Pancreas (tissue), 10 donors: ENCODE measurements at places on chromosomes 5 and 9.

GRCh38 chr5:135339623-135340022, 59.4 kb downstream of the MACROH2A1 start:
- peaks cover 20% of the 10 kb centered on the region for H3K36me3 ChIP-seq
- no peaks in the 10 kb centered on the region for H3K27me3 ChIP-seq
- no peak overlapping the region for H3K4me3 ChIP-seq
- no peak overlapping the region for H3K27ac ChIP-seq

- H3K27ac ChIP-seq = no peak overlapping the region
- DNase-seq = no peak
- H3K4me3 ChIP-seq = no peak overlapping the region
- no peaks in the 10 kb centered on the region for H3K4me1 ChIP-seq
These were observed 76.5 kb upstream of the GOLM1 start for GRCh38 chr9:86175743-86176456.

DNA sequence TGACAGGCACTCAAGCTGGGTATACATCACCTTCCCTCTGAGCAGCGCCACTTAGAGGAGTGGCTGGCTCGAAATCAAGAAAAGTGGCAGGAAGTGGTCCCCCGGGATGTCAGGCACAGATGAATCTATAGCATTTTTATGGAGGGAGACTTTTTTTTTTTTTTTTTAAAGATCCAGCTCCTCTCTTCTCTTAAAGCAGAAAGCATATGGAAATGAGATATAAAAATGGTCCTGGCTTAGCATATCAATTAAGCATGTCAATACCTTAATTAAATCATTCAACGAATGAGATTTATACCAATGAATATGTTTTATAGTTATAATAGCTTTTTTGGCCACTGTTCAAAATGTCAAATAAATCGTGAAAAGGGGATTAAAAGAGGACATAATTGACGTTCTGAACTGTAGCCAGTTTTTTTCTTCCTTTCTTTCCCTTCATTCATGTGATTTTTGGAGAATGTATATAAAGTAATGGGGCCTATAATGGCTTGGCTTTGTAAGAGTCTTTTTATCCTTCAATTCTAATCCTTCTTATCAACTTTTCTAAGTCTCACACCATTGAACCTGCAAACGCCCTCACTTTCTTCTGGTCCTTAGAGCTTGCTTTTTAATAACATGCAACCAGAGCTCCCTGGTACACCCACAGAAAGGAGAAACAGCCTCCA, 319.2 kb upstream of the PANK3 start:
- H3K4me1 ChIP-seq = no peaks in the 10 kb centered on the region
- no peak overlapping the region for H3K27ac ChIP-seq
- H3K36me3 ChIP-seq = no peaks in the 10 kb centered on the region
- no peaks in the 10 kb centered on the region for H3K27me3 ChIP-seq
- DNase-seq = no peak

GRCh38 chr9:76573905-76574760, 115.2 kb downstream of the GCNT1 start:
- no peak overlapping the region for H3K27ac ChIP-seq
- H3K36me3 ChIP-seq = no peaks in the 10 kb centered on the region
- no peaks in the 10 kb centered on the region for H3K27me3 ChIP-seq
- H3K4me1 ChIP-seq = no peaks in the 10 kb centered on the region

DNA sequence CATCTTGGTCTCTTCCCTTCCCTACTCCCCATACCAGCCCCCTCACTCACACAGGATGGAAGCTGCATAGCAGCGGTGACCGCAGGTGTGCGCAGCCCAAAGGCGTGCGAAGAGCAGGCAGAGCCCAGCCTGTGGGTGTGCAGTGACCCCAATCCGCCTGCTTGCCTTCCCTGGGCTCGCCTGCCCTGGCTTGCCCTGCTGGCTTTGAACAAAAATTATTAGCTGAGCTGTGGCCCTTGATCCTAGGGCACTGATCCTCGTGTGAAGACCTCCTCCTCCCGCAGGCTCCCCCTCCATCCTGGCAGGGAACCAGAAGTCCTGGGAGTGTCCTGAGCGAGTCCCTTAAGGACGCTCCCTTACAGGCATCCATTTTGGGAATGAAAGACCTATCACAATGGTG, 31.9 kb downstream of the MORN5 start:
- no peak for DNase-seq
- no peaks in the 10 kb centered on the region for H3K4me1 ChIP-seq
- no peaks in the 10 kb centered on the region for H3K27me3 ChIP-seq
- no peak overlapping the region for H3K27ac ChIP-seq

GRCh38 chr5:89377767-89378455, 494.9 kb upstream of the MEF2C start:
- H3K27ac ChIP-seq = no peak overlapping the region
- no peaks in the 10 kb centered on the region for H3K36me3 ChIP-seq
- H3K4me3 ChIP-seq = no peak overlapping the region

DNA sequence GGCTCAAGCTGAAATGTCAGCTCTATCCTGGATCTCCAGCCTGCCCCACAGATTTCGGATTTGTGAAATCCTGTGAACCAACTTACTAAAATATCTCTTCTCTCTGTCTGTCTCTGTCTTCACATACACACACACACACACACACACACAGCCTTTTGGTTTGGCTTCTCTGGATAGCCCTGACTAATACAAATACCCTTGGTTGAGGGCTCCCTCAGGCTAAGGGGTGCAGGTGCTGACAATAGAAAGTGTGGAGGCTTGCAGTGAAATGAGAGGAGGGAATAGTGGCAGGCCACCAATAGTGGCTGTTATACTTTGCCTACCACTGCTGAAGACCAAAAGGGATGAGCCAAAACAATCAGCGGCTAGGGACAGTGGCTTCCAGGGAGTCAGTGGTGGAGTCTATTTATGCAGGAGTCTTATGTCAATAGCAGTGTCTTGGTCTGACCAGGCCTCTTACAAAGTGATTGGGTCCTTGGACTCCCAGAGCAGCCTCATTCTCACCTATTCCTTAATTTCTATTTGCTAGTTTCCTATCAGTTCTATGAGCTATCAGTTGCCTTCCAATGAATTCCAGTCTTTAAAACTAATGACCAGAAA, 93.2 kb upstream of the GAS1 start:
- H3K27me3 ChIP-seq = no peaks in the 10 kb centered on the region
- no peaks in the 10 kb centered on the region for H3K36me3 ChIP-seq
- no peak overlapping the region for H3K4me3 ChIP-seq

- no peaks in the 10 kb centered on the region for H3K4me1 ChIP-seq
- peak overlapping the region; percentile 97 for H3K27ac ChIP-seq
- H3K36me3 ChIP-seq = no peaks in the 10 kb centered on the region
- peak; percentile 39 for DNase-seq
- H3K4me3 ChIP-seq = peak overlapping the region; percentile 79
- H3K27me3 ChIP-seq = no peaks in the 10 kb centered on the region
These were observed 20.5 kb upstream of the FER start for GRCh38 chr5:108727236-108727650.

DNA sequence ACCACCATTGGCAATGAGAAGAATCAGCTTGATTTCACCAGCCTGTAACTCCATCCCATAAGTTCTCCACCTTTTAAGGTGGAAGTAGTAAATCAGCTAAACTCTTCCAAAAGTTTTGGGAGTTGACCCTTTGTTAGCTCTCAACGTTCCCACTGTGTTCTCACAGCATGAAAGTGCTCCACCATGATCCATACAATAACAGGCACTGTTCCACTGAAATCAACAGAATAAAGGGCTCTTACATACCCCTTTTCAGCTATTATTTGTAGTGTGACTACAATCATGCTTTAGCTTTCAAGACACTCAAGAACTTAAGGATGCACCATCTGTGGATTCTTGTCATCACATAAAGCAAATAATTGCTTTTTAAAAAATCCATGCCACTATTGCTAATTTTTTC, 81.6 kb downstream of the PPP2R2B start:
- H3K4me3 ChIP-seq = no peak overlapping the region
- H3K27me3 ChIP-seq = no peaks in the 10 kb centered on the region
- H3K36me3 ChIP-seq = no peaks in the 10 kb centered on the region
- no peak overlapping the region for H3K27ac ChIP-seq
- no peaks in the 10 kb centered on the region for H3K4me1 ChIP-seq

DNA sequence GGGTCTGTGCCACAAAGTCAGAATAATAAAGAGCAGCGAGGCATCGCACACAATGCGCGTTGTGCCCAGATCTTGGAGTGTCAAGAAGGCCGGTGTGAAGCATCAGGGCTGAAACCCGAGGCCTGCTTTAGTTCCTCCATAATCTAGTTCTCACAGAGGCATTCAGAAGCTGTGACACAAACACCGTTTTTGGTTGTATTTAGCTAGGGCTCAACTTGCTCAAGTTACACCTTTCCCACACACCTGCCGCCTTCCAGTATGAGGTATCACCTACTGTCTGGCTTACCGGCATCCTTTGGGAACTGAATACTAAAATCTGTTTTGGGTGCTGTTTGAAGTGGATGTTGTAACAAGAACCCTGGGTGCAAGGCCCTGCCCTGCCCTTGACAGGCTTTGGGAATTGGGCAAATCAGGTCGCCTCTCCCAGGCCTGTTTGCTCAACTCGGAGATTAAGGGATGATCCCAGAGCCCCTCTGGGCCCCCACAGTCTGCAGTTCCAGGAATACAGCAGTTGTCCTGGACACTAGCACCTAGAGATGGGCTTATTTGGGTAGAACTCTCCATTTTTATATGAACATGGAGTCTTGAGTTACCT, 27.0 kb downstream of the SLC25A25 start:
- no peaks in the 10 kb centered on the region for H3K36me3 ChIP-seq
- H3K4me1 ChIP-seq = peaks cover 6% of the 10 kb centered on the region
- no peaks in the 10 kb centered on the region for H3K27me3 ChIP-seq
- DNase-seq = no peak

- no peaks in the 10 kb centered on the region for H3K4me1 ChIP-seq
- no peaks in the 10 kb centered on the region for H3K27me3 ChIP-seq
- no peak overlapping the region for H3K4me3 ChIP-seq
These were observed 73.0 kb downstream of the ENC1 start for GRCh38 chr5:74567411-74567995.

DNA sequence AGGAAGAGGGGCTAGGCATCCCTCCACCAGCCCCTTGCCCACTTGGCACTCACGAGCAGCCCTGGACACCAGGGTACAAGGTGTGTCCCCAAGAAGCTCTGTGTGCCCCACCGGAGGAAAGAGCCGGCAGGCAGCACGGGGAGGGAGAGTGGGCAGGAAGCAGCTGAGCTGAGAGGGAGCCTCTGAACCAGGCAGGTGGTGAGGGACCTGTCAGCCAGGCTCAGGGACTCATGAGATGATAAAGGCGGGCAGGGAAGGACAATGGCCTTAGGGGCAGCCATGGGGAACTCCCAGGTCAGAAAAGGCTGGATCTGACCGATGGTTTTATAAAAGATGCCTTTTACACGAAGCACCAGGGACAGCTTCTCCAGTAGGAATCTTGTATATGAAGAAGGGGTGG, 112.0 kb downstream of the VAV2 start:
- H3K27me3 ChIP-seq = no peaks in the 10 kb centered on the region
- no peaks in the 10 kb centered on the region for H3K36me3 ChIP-seq
- DNase-seq = no peak
- H3K4me3 ChIP-seq = no peak overlapping the region
- H3K27ac ChIP-seq = no peak overlapping the region
- H3K4me1 ChIP-seq = peaks cover 20% of the 10 kb centered on the region

DNA sequence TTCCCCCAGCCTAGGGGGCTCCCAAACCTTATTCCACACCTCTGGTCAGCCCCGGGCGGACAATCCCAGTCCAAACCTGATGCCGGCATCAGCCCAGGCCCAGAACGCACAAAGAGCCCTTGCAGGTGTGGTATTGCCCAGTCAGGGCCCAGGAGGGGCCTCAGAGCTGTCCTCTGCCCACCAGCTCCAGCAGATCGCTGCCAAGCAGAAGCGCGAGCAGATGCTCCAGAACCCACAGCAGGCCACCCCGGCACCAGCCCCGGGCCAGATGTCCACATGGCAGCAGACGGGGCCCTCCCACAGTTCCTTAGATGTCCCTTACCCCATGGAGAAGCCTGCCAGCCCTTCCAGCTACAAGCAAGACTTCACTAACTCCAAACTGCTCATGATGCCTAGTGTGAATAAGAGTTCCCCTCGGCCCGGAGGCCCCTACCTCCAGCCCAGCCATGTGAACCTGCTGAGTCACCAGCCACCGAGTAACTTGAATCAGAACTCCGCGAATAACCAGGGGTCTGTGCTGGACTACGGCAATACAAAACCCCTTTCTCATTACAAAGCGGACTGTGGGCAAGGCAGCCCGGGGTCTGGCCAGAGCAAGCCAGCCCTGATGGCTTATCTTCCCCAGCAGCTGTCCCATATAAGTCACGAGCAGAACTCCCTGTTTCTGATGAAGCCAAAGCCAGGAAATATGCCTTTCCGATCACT, 27.6 kb upstream of the LTC4S start:
- H3K27me3 ChIP-seq = no peaks in the 10 kb centered on the region
- H3K4me3 ChIP-seq = no peak overlapping the region
- H3K4me1 ChIP-seq = peaks cover 13% of the 10 kb centered on the region
- H3K27ac ChIP-seq = no peak overlapping the region
- DNase-seq = no peak

- H3K27me3 ChIP-seq = no peaks in the 10 kb centered on the region
- no peaks in the 10 kb centered on the region for H3K4me1 ChIP-seq
- no peak for DNase-seq
These were observed 300 bp upstream of the SVEP1 start for GRCh38 chr9:110579862-110580219.

- DNase-seq = no peak
- no peak overlapping the region for H3K4me3 ChIP-seq
- H3K27ac ChIP-seq = no peak overlapping the region
- H3K36me3 ChIP-seq = no peaks in the 10 kb centered on the region
- H3K4me1 ChIP-seq = no peaks in the 10 kb centered on the region
- no peaks in the 10 kb centered on the region for H3K27me3 ChIP-seq
These were observed 704.1 kb downstream of the PRELID2 start for GRCh38 chr5:145130996-145131395.

- no peaks in the 10 kb centered on the region for H3K27me3 ChIP-seq
- DNase-seq = no peak
- no peaks in the 10 kb centered on the region for H3K36me3 ChIP-seq
- no peaks in the 10 kb centered on the region for H3K4me1 ChIP-seq
- peak overlapping the region; percentile 97 for H3K27ac ChIP-seq
These were observed 2.5 kb upstream of the ZNF367 start for GRCh38 chr9:96420468-96421219.

GRCh38 chr5:152549709-152550108, 144.6 kb upstream of the NMUR2 start:
- no peak overlapping the region for H3K4me3 ChIP-seq
- no peaks in the 10 kb centered on the region for H3K27me3 ChIP-seq
- H3K36me3 ChIP-seq = no peaks in the 10 kb centered on the region
- no peaks in the 10 kb centered on the region for H3K4me1 ChIP-seq
- H3K27ac ChIP-seq = no peak overlapping the region
- DNase-seq = no peak

DNA sequence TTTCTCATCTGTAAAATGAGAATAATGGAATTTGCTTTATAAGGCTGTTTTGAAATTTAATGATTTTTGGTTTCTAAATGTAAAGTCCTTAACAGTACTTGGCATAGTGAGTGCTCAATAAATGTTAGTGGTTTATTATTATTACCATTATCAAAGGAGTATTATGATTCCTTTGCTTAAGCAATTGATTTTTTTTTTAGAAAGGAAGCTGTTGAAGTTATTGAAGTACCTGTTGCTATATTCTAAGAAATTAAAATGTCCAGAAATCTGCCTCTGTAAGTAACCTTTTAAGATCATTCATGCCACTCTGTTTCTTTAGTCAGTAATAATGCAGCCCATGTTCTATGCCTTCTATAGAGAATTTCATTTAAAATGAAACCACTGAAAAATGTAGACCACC, 15.0 kb downstream of the SMAD5 start:
- no peak overlapping the region for H3K27ac ChIP-seq
- no peak overlapping the region for H3K4me3 ChIP-seq
- DNase-seq = no peak

GRCh38 chr9:109447329-109448076, 50.6 kb downstream of the PTPN3 start:
- H3K36me3 ChIP-seq = no peaks in the 10 kb centered on the region
- no peak for DNase-seq
- H3K4me3 ChIP-seq = no peak overlapping the region
- no peaks in the 10 kb centered on the region for H3K4me1 ChIP-seq
- H3K27ac ChIP-seq = no peak overlapping the region
- H3K27me3 ChIP-seq = no peaks in the 10 kb centered on the region
